Aorta (tissue), 5 donors: ENCODE measurements at places on chromosomes 12 and 14. TPM values are rescaled to one million over a fixed set of nuclear protein-coding genes. Genes with fewer than 3 reads are reported as not detected.

The MOK gene
- total RNA-seq, result 16.4 TPM

The JAG2 gene
- total RNA-seq, result 15.0 TPM

The RIMBP2 gene
- 1.0 TPM for total RNA-seq

The SLC5A8 gene
- not detected for total RNA-seq

The CRIP1 gene
- 236 TPM for total RNA-seq

The ADCY4 gene
- total RNA-seq, result 111 TPM

The CD163L1 gene
- 10.2 TPM for total RNA-seq

The ACOT6 gene
- not detected for total RNA-seq

The C14orf180 gene
- 0.68 TPM for total RNA-seq

The DHH gene
- total RNA-seq, result 1.3 TPM

The FBXW8 gene
- 18.7 TPM for total RNA-seq

The SLC10A1 gene
- total RNA-seq, result not detected

The NRDE2 gene
- 28.5 TPM for total RNA-seq

The MDM2 gene
- 121 TPM for total RNA-seq

The FOXA1 gene
- not detected for total RNA-seq

DNA sequence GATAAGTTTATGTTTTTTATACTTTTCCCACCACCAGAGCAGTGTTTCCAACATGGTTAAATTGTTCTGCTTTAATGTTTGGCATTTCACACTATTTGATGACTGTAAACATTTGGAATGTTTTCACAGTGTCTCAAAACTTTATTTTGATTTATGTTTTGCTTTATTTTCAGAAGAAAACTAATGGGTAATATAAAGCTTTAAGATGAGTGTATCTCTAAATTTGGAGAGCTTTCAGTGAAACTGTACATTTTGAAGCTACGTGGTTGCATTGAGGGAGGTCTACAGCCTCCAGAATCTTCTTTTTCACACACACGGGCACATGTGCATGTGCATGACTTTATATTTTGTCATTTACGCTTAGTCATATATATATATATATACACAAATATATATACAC is 10.7 kb downstream of the BICD1 start:
- H3K27ac ChIP-seq, result no peak overlapping the region
- no peaks in the 10 kb centered on the region for H3K36me3 ChIP-seq
- H3K4me1 ChIP-seq, result no peaks in the 10 kb centered on the region
- no peaks in the 10 kb centered on the region for H3K27me3 ChIP-seq
- H3K4me3 ChIP-seq, result no peak overlapping the region

DNA sequence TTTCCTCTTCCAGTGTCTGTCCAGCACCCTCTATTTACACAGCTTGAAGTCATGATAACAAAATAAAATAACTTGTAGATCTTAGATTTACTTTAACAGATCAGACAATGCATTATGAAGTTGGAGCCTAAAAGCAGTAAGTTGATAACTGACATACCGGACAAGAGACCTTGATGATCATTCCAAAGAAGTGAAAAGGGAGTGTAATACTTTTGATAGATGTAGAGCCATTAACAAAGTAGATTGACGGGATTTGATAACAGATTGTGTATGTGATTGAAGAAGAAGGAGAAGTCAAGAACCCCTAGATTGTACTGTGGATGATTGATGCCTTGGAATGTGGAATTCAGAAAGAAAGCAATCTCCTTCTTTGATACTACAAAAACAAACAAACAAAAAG is 403.8 kb upstream of the MGAT4C start:
- H3K27ac ChIP-seq, result no peak overlapping the region
- no peaks in the 10 kb centered on the region for H3K4me1 ChIP-seq
- DNase-seq, result no peak
- no peaks in the 10 kb centered on the region for H3K27me3 ChIP-seq

- H3K4me3 ChIP-seq, result no peak overlapping the region
- DNase-seq, result no peak
Observed at GRCh38 chr12:54734196-54734950, 86.2 kb upstream of the DCD start.

- H3K27me3 ChIP-seq, result no peaks in the 10 kb centered on the region
- DNase-seq, result no peak
- no peaks in the 10 kb centered on the region for H3K36me3 ChIP-seq
- no peak overlapping the region for H3K4me3 ChIP-seq
Observed at GRCh38 chr14:33567023-33567728, 383.7 kb downstream of the EGLN3 start.

DNA sequence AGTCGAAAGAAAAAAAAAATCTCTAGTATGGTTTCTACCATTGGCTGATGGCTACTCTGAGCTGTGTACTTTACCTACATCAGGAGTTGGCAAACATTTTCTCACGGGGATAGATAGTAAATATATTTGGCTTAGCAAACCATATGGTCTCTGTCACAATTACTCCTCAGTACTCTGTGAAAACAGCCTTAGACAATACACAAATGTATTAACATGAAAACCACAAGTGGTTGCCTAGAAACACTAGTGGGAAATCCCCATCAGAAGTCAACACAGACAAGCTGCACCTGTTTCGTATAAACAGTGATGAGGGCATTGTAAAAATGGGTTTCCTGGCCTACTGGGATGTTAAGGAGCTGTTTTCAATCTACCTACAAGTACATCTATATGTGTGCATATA is 84.6 kb upstream of the NAV3 start:
- no peaks in the 10 kb centered on the region for H3K36me3 ChIP-seq
- no peak overlapping the region for H3K4me3 ChIP-seq
- no peak for DNase-seq

DNA sequence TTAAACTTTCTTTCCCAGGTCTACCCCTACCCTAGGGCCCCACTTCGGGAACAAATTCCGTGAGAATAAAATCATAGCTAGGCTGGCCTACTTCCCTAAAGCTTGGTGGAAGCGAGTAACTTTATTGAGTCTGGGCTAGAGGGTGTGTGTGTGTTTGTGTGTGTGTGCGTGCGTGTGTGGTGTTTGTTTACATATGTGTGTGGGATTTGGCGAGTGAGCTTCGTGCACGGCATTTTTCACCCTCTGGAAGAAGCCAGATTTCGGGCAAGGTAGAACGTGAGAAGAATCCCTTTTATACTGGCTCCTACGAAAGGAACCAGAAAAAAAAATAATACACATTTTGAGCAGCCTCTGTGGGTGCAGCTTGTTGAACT is 7.5 kb upstream of the LHX5 start:
- no peak overlapping the region for H3K27ac ChIP-seq
- H3K4me3 ChIP-seq, result no peak overlapping the region
- H3K36me3 ChIP-seq, result no peaks in the 10 kb centered on the region
- peaks cover 3% of the 10 kb centered on the region for H3K27me3 ChIP-seq

DNA sequence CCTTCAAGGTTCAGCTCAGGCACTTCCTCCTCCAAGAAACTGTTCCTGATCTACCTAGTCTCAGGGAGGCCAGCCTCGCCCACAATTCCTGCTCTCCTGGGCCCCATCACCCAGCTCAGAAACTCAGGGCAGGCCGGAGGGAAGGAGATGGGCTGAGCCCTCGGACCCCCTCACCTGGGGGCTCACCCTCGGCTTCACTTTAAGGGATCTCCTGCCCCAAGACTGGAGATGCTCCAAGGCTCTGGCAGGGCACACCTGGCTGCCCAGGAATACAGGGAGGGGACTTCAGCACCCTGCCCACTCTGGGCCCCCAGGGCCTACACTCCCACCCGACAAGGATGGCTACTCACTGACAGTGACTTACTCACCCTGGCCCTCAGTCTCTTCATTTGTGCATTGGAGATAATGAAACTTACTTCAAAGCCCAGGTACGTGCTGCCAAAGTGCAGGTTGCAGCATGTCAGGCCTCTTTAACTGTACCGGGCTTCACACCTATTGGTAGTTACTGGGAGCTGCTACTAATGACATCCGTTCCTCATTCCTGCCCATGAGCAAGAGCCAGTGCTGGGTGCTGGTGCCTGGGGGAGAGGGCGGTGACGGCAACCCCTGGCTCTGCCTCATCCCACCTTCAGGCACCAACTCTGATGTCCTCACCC is 21.0 kb upstream of the PPP1R13B start:
- no peaks in the 10 kb centered on the region for H3K4me1 ChIP-seq
- DNase-seq, result no peak
- no peak overlapping the region for H3K4me3 ChIP-seq
- H3K27me3 ChIP-seq, result no peaks in the 10 kb centered on the region

- no peaks in the 10 kb centered on the region for H3K4me1 ChIP-seq
- DNase-seq, result peak; percentile 70
- no peak overlapping the region for H3K4me3 ChIP-seq
- H3K27me3 ChIP-seq, result no peaks in the 10 kb centered on the region
- H3K27ac ChIP-seq, result no peak overlapping the region
- no peaks in the 10 kb centered on the region for H3K36me3 ChIP-seq
Observed at GRCh38 chr12:16012117-16012516, 101.0 kb downstream of the DERA start.

DNA sequence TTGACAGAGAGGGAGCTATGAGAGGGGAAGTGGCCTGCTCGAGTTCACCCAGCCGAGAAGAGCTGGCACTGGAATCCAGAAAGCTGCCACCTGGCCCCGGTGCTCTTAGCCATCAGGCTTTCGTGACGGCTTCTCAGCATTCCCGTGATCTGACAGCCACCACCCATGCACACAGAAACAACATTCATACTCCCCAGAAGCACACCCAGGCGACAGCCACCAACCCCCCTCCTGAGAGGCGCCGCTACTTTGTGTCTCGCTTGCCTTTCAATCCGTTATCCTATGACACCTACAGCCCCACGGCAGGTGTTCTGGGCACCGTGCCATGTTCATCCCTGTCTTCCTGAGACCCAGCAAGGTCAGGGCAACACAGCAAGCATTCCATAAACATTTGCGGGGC is 31.4 kb downstream of the PSMC1 start:
- DNase-seq, result no peak
- H3K4me3 ChIP-seq, result no peak overlapping the region
- H3K36me3 ChIP-seq, result no peaks in the 10 kb centered on the region
- H3K4me1 ChIP-seq, result no peaks in the 10 kb centered on the region
- H3K27ac ChIP-seq, result no peak overlapping the region

- no peak overlapping the region for H3K27ac ChIP-seq
- H3K36me3 ChIP-seq, result peaks cover 8% of the 10 kb centered on the region
- no peak for DNase-seq
- no peaks in the 10 kb centered on the region for H3K27me3 ChIP-seq
Observed at GRCh38 chr12:68838046-68838886, 30.3 kb downstream of the MDM2 start.

- no peak for DNase-seq
- H3K27me3 ChIP-seq, result no peaks in the 10 kb centered on the region
- no peaks in the 10 kb centered on the region for H3K36me3 ChIP-seq
- H3K4me1 ChIP-seq, result no peaks in the 10 kb centered on the region
Observed at GRCh38 chr12:76643438-76643837, 83.9 kb upstream of the OSBPL8 start.

- H3K36me3 ChIP-seq, result no peaks in the 10 kb centered on the region
- no peak overlapping the region for H3K27ac ChIP-seq
- H3K4me3 ChIP-seq, result no peak overlapping the region
Observed at GRCh38 chr14:75425446-75425845, 2.4 kb upstream of the JDP2 start.

- DNase-seq, result no peak
- no peaks in the 10 kb centered on the region for H3K4me1 ChIP-seq
- no peak overlapping the region for H3K27ac ChIP-seq
- H3K4me3 ChIP-seq, result no peak overlapping the region
Observed at GRCh38 chr12:75790219-75790618, 241.4 kb downstream of the PHLDA1 start.

GRCh38 chr12:93426412-93426805 is 15.3 kb downstream of the UBE2N start:
- peaks cover 11% of the 10 kb centered on the region for H3K4me1 ChIP-seq
- no peak overlapping the region for H3K27ac ChIP-seq
- no peaks in the 10 kb centered on the region for H3K36me3 ChIP-seq
- no peak for DNase-seq
- H3K4me3 ChIP-seq, result no peak overlapping the region

DNA sequence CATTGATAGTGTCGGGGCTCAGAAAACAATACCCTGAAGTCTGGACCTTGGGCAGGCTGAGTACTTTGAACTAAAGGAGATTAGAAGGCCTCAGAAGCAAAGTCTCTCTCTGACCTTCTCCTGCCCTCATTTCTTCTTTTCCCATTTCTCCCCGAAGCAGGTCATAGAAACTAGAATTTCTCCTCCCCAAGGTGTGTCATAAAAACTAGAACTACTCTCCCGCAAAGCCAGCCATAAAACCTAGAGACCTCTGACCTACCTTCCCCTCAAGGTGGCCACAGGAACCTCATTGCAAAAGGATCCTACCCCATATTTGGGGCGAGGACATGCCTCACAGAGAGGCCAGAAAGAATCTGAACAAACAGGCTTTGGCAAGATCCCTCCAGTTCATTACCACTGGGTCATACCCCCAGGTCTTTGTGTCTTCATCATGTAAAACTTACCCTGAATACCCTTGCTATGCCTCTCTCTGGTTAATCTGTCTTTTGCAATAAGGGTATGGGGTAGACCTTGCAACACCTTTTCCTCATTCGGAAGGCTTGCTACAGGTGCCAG is 64.7 kb upstream of the ZFP36L1 start:
- no peaks in the 10 kb centered on the region for H3K4me1 ChIP-seq
- H3K27ac ChIP-seq, result no peak overlapping the region
- no peak for DNase-seq
- H3K36me3 ChIP-seq, result no peaks in the 10 kb centered on the region

- H3K4me3 ChIP-seq, result no peak overlapping the region
- no peak for DNase-seq
- H3K4me1 ChIP-seq, result no peaks in the 10 kb centered on the region
- H3K27ac ChIP-seq, result no peak overlapping the region
- H3K36me3 ChIP-seq, result no peaks in the 10 kb centered on the region
Observed at GRCh38 chr12:89464974-89465592, 59.5 kb downstream of the GALNT4 start.

- DNase-seq, result no peak
- H3K27ac ChIP-seq, result no peak overlapping the region
- no peak overlapping the region for H3K4me3 ChIP-seq
- H3K36me3 ChIP-seq, result no peaks in the 10 kb centered on the region
- H3K4me1 ChIP-seq, result peaks cover 2% of the 10 kb centered on the region
Observed at GRCh38 chr12:19915392-19916195, 452.7 kb upstream of the PDE3A start.

DNA sequence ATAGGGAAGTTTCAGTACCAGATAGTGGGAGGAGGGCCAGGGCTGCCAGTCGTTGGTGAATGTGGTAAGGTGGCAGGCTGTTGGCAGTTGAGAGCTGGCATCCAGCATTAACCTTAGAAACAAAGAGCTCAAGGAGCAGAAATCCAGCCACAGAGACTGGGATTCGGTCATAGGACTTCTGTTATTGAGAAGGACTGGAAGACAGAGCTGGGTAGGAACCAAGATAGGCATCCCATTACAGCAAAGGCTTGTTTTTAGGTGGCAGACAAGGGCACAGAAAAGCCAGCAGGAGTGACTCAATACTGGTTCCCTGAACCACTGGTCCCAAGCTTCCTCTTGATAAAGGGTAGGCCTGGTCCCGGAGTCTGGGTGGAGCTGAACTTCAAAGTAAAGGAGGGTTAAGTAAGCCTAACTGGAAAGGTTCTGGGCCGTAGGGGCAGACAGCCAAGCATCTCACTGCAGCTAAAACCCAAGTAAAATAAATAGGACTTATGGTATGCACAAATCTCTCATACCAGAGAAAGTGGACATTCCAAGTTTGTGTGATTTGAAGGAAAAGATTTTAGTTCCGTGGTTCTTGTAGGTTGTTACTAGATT is 147.9 kb downstream of the ETV6 start:
- H3K4me3 ChIP-seq, result no peak overlapping the region
- peak overlapping the region; percentile 53 for H3K27ac ChIP-seq
- no peaks in the 10 kb centered on the region for H3K27me3 ChIP-seq

- no peaks in the 10 kb centered on the region for H3K36me3 ChIP-seq
- H3K4me3 ChIP-seq, result no peak overlapping the region
- no peaks in the 10 kb centered on the region for H3K4me1 ChIP-seq
- H3K27ac ChIP-seq, result no peak overlapping the region
Observed at GRCh38 chr12:115470526-115470925, 786.6 kb upstream of the TBX3 start.

GRCh38 chr12:117096501-117097042 is 2.6 kb downstream of the TESC start:
- H3K27ac ChIP-seq, result no peak overlapping the region
- peak; percentile 48 for DNase-seq
- H3K4me1 ChIP-seq, result no peaks in the 10 kb centered on the region
- H3K4me3 ChIP-seq, result no peak overlapping the region
- no peaks in the 10 kb centered on the region for H3K36me3 ChIP-seq
- H3K27me3 ChIP-seq, result no peaks in the 10 kb centered on the region
